Stimulated activated CD4-positive, alpha-beta T cell treated with anti-CD3 and anti-CD28 coated beads, Interleukin-12 subunit alpha, Interleukin-12 subunit beta, amount 100 ng/mL, for 48 hours (primary cell): ENCODE measurements at places on chromosomes 7 and 10.
A peak's percentile ranks its signal among the peaks of the same experiment; 100 is the strongest.

- no peak for DNase-seq
Measured at GRCh38 chr10:7853226-7853842, 35.0 kb downstream of the TAF3 start.

- DNase-seq = no peak
Measured at GRCh38 chr10:70596110-70596798, 6.3 kb downstream of the PRF1 start.

- no peak for DNase-seq
Measured at GRCh38 chr10:308572-309085, 173.4 kb downstream of the ZMYND11 start.

DNA sequence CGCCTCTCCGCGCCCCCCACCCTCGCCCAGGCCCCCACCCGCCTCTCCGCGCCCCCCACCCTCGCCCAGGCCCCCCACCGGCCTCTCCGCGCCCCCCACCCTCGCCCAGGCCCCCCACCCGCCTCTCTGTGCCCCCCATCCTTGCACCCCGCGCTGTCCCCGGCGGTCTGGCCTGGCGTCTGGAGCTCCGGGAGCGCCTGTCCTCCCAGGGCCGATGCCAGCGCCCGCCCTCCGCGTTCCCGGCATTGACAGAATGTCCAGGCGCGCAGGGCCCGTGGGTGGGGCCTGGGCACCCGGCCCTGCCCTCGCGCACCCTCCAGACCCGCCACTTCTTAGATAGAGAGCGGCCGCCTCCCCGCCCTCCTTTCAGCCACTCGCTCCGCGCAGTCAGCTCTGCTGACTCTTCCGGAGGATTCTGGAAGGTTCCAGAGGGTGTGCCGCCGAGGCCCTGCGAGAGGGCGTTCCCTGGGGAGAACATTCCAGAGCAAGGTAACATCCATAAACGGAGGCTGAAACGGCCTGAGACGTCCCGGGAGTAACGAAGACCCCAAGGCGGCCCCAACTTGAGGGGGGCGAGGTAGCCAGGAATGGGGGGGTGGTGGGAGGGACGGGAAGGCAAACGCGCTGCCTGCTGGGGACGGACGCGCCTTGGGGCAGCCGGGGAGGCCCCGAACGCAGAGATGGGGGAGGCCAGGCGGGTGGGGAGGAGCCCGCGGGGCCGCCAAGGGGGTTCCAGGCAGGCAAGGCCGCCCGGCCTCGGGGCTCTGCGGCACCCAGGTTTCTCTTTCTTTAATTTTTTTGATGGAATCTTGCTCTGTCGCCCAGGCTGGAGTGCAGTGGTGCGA lies 117.8 kb downstream of the DYNC2I1 start:
- DNase-seq = no peak

DNA sequence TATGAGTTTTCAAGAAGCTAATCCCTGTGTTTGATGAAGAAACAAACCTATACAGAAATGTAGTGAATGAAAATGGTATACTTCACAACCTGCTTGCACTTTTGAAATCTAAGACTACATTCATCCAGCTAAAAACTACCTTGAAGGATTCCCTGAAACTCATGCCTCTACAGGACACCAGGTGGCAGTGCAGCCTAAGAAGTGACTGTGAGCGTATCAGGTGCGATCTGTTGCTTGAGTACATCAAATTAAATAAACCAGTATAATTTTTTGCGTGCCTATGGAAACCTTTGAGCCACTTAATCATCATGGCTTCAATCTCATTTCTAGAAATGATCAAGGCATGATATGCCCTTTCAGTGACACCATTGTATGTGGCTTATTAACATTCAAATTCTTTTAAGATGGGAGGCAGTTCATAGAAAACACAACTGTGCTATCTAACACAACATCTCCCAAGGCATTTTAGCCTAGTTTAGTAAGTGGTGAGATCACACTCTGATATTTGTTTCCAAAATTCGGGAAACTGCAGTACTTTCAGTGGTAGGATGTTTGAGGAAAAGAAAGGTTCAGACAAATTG lies 57.4 kb downstream of the PPP1R17 start:
- peak; percentile 12 for DNase-seq

DNA sequence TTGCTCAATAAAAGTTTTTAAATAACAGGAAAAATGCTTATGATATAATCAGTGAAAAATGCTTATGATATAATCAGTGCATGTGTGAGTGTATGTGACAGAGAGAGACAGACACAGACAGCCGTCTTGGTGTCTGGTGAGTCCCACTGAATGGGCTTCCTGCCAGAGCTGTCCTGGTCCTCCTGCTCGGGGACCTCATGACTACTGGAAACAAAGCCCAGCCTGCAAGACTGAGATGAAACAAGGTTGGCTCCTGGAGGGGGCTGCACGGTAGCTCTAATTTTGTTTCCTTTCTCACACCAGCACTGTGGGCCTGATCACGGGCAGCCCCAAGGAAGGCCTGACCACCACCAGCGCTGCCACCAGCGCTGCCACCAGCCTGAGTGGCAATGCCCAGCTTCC lies 57.3 kb downstream of the NRP1 start:
- no peak for DNase-seq

DNA sequence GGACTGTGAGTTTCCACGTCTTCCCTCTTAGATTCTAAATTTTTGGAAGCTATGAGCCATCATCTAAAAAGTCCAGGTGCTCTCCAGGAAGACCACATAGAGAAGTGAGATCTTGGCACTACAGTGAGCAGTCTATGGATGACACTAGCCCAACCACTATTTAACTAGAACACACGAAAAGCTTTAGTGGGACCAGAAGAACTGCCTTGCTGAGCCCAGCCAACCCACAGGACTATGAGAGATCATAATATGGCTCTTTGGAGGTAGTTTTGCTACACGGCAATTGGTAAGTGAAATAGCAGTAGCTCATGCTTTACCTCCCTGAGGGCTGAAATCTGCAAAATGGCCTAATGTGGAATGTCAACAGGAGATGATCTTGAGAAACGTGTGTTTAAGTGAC lies 68.8 kb downstream of the TMEM130 start:
- DNase-seq = no peak
